ENCODE measurements at places on chromosomes 7 and 10.

- no peak for DNase-seq
Observed at GRCh38 chr10:124971276-124971675, 29.4 kb downstream of the ZRANB1 start.

- no peak for DNase-seq
Observed at GRCh38 chr10:119947300-119947699, 54.8 kb downstream of the SEC23IP start.

DNA sequence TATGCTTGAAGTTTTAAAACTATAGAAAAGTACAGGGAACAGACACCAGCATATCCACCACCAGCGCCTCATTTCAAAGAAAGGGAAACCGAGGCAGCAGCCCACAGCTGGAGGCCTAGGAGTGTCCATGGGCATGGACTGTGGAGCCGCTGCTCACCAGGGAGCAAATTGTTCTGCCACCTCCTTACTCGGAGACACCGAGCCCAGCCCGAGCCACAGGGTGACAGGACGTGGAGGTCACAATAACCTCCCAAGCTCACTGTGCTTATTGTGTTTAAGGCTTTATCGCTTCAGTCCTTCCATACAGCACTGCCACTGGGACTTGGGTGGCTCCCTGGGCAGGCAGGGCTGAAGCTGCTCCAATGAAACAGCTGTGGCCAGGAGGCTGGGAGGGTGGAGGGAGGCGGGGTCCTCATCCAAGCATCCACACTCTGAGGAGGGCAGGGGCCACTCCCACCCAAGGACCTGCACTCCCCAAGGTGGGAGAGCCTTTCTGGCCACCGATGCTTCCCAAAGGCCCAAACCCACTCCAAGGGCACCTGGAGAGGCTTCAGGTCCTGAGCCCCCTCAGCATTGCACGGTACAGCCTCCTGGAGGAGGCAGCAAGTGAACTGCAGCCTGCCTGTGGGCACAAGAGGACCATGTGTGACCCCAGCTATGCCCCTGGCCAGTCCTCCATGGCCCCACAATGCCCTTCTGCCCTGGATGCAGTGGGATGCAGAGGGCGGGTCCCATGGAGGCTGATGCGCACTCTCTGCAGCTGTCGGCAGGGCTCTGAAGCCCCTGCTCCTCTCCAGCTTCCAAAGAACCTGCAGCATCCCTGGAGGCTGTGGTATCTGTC, 38.7 kb upstream of the RET start:
- DNase-seq, result peak; percentile 37

- no peak for DNase-seq
Observed at GRCh38 chr7:96495751-96496216, 173.9 kb upstream of the SLC25A13 start.

DNA sequence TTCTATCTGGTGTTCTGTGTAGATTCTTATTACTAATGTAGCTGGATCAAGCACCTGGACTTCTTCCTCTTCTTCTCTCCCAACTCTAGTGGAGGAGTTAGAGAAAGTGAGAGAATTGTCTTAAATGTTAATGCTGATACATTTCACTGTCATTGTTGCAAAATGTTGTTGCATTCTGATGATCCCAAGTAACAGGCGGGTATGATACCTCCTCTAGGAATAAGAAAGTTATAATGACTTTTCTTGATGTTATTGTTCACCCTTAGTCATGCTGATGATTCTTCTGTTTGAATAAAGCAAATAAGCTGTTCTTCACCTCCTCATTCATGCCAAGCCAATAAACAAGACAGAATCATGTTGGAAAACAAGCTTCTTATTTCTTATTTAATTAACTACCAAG, 9.1 kb downstream of the CHRM2 start:
- DNase-seq, result no peak

DNA sequence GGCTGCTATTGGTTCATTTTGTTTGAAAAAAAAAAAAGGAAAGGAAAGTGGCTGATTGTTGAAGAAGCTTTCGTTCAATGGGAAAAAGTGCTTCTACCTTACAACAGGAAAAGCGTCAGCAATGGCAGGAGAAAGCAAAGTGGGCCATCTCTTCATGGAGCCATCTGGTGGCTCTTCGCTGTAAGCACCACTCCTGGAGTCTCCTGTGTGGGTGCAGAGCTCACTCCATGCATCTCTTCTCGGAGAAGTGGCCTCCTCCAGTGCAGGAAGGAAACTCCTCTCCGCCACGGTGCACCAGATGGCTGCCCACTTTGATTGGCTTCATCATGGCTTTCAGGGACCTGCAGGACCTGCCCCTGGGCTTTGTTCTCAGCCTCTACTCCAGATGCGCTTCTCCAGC, 250.9 kb downstream of the PTEN start:
- DNase-seq, result no peak

DNA sequence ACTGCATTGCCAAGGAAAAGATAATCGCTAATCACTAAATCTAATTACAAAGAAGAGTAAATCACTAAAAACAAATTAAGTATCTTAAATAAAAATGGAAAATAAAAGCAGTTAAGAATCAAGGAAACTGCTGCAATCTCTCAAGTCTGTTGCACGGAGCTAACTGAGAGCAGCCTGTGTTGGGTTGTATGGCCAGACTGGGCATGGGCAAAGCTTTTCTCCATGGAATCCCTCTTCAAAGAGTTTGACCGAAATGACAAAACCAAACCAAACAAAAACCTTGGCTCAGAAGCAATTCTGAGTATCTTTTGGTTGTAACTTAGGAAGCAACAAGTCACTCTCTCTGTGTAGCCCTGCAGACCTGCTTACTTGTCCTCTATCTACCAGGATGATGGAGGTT, 78.8 kb downstream of the CELF2 start:
- no peak for DNase-seq

GRCh38 chr7:103065667-103066066, 8.9 kb downstream of the FBXL13 start:
- DNase-seq, result peak; percentile 44
